ENCODE measurements at places on chromosomes 11 and 22.

GRCh38 chr11:120344302-120345004 is 8.2 kb downstream of the ARHGEF12 start:
- DNase-seq = peak; percentile 65

- no peak for DNase-seq
Observed at GRCh38 chr22:49950396-49950994, 10.1 kb upstream of the PIM3 start.

DNA sequence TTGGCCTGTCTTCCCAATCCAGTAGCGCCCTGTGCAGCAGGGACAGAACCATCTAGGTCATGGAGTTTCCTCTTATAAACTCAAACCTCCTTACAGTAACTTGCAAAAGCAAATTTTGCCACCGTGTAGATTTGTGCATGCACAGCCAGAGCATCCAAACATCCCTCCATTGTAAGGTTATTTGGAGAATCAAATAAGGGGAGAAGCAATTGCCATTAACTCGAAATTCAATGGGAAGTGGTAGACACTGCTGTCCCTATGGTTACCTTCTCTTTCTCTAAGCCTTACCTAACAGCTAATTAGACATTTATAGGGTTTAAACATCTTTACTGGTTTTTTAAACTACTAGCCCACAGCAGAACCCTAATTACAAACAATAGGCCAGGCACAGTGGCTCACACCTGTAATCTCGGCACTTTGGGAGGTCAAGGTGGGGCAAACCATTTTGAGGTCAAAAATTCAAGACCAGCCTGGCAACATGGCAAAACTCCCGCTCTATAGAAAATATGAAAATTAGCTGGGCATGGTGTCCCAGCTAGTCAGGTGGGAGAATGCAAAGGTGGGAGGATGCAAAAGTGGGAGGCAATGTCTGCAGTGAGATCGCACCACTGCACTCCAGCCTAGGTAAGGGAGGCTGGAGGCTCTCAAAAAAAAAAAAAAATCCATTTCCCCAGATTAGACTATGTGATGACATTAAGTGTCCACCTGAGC is 6.6 kb downstream of the HSPA8 start:
- DNase-seq = no peak

DNA sequence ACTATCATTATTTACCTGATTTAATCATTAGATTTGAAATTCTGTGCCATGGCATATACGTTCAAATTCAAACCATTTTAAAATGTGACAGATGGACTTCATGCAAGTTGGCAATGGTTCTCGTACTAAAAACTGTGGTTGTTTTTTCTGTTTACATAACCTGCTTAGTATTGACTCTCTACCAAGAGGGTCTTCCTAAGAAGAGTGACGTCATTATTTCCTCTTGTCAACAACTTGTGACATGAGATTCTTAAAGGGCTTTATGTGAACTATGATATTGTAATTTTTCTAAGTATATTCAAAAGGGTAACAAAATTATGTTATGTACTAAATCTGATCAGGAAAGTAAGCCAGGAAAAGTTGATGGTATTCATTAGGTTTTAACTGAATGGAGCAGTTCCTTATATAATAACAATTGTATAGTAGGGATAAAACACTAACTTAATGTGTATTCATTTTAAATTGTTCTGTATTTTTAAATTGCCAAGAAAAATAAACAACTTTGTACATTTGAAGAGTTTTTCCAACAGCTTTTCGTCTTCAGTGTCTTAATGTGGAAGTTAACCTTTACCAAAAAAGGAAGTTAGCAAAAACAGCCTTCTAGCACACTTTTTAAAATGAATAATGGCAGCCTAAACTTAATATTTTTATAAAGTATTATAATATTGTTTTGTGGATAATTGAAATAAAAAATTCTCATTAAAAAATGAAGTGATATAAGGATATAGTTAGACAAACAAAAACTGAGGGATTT is 87.0 kb downstream of the GRK3 start:
- no peak for DNase-seq

All from central memory CD8-positive, alpha-beta T cell (primary cell).